Motor neuron (in vitro differentiated cells): ENCODE measurements at places on chromosomes 5 and 9. TPM values are rescaled to one million over a fixed set of nuclear protein-coding genes. Genes with fewer than 3 reads are reported as not detected.

ANKDD1B gene
- total RNA-seq, result 0.21 TPM in 1 of 2 replicates, not detected in the other

DNA sequence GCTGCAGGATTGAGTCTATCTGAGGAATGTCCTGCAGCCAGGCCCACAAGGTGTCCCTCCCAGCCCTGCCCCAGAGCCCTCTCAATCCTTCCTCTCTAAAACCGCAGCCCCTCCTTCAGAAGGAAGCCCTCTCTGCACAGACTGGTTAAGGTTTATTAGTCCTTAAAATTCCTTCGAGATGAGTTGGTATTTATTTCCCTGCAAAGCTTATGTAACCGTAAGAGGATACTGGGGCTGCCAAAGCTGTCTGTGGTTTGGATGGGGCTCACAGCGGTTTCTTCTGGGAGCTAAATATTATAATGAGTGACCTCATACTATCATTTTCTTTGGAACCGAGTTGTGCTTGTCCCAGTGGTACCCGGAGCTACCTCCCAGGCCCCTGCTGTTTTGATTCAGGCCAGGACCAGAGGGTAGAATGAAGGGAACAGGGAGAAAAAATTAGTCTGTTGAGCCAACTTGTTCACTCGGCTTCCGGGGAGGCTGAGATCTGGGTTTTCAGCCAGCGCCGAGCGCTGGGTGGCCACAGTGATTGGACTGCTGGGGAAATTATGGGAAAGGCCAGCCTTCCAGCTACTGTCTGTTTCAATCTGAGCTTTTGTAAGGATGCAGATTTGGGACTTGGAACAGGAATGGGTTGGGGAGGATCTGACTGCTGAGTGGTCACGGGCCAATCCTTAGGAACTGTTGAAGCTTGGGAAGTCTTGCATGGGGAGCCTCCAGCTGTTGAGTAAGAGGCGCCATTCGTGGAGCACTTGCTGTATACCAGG is 107.5 kb downstream of the NDFIP1 start:
- ATAC-seq, result no peak

DNA sequence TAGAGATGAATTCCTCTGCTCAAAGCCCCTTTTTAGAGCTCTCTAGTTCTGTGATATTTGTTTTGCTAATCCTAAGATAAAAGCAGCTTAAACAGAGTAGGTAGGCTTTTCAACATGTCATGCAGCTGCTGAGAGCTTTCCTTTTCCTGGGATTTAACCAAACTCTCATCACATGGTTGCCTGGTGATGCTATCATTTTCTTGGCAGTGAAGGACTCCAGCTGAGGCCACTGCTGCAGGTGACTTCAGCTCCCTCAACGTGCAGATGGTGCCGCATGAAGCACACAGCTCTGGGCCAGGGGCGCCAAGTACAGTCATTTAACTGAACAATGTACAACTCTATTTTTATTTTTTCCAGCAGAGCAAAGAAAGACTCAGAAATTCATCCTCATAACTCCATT is 42.2 kb downstream of the SECISBP2 start:
- ATAC-seq, result peak; percentile 4

DNA sequence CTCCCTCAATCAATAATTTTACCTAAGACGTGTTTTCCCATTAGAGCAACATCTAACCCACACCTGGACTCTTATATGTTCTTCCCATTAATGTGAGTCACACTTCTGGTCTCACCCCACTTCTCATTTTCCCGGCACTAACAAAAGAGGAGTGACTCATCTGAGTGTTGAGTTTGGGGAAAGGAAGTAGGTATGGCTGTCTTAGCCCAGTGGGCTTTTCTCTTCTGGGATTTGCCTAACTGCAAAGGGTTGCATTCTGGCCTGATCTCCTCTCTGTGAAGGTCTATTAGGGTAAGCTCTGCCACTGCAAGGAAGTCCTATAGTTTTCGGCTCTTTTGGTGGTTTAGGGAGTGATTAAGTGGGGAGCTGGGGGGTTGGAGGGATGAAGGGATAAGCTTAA is 195.6 kb downstream of the KIAA0825 start:
- no peak for ATAC-seq

DNA sequence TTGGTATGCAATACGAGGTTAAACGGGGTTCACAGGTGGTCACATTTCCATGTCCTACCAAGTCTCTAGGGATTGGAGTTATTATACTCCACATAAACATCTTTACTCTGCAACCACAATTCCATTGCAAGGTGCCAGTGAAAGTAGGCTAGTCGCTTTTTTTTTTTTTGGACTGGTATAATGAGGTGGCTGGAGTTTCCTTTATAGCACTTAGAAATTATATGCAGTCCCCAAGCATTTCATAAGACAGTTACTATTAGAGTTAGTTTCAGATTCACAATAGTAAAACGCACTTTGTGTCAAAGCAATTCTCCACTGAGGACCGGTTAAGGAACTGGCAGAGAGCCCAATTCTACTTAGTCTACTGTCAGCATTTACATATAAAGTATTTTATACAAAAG is 1.4 kb downstream of the MEF2C start:
- ATAC-seq, result no peak

DNA sequence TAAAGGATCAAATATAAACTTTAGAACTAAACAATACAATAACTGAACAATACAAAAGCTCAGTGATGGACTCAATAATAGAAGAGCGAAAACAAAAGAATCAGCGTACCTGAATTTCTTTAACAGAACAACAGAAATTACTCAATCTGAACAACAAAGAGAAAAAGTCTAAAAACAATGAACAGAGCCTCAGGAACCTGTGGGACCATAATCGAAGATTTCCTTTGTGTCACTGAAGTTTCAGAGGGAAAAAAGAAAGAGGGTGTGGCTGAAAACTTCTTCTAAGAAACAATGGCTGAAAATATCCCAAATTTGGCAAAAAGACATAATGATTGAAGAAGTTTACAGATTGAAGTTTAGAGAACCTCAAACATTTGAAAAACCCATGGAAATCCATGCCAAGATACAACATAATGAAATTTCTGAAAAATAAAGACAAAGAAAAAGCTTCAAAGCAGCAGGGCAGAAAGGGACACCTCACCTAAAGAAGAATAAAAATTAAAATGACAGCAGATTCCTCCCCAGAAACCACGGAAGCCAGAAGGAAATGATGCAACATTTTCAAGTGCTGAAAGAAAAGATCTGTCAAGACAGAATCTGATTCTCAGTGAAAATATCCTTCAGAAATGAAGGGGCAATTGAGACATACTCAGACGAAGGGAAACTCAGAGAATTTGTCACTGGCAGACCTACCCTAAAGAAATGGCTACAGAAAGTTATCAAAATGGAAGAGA is 288.8 kb downstream of the ARL15 start:
- no peak for ATAC-seq

DNA sequence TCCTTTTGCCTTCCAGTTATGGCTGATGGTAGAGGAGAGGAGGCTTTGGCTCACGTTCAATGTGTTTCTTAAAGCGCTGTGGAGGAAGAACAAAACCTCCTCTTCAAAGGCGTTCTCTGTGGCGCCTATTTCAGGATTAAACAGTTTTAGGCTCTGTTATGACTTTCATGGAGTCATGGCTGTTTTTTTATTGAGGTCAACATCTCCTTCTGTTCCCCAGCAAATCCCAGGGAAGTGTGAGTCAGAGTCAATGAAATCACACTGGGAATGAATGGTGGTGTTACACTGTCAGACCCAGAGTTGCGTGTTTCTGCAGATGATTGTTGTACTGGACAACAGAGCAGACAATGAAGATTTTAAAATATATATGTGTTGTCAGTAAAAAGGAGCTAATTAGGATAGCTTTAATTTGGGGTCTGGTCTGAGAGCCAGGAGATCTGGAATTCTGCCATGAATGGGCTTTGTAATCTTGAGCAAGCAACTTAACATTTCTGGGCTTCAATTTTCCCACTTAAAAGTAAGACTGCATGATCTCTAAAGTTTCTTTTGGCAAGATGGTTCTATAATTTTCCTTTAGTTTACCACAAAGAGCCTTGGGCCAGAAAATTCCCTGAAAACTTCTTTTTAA is 240.7 kb downstream of the CSNK1G3 start:
- peak; percentile 25 for ATAC-seq

NDOR1 gene
- total RNA-seq, result 7.7 and 8.5 TPM in 2 replicates

PCDHGB5 gene
- total RNA-seq, result 4.6 and 7.0 TPM in 2 replicates

DMRT3 gene
- 0.10 TPM in 1 of 2 replicates, not detected in the other for total RNA-seq
